ENCODE measurements at places on chromosomes 12 and 14.

GRCh38 chr12:34219046-34219770 is 196.9 kb downstream of the ALG10 start:
- no peak for DNase-seq

GRCh38 chr12:12032260-12032791 is 38.4 kb upstream of the BCL2L14 start:
- DNase-seq: no peak

DNA sequence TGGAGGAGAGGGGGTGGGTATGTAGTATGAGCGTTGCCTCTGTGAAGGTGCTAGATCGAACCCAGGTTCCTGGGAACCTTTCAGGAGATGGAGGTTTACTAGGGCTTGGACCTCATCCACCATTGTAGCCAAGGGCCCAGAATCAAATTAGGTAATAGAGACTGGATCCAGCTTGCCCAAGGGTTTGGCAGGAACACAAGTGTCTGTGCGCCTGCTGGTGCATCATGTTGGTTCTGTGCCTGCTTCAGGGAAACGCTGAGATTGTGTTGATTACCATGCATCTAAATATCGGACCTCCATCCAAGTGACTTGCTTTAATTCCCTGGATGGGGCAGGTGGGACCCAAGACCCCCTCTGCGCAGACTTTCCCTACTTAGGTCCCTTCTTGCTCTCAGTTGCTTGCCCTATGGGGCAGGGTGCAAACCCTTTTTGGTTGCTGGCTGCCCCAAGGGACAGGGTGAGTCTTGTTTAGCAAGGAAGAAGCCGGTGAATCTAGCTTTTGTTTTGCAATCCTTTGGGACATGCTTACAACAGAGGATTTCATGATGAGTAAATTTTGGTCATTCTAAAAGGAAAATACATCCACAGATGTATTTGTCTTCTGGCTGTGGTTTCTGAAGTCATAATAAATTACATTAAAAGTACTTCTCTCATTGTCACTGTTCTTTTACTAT is 189.8 kb upstream of the PRICKLE1 start:
- DNase-seq: no peak

GRCh38 chr14:50148799-50149198 is 32.4 kb upstream of the VCPKMT start:
- no peak for DNase-seq

GRCh38 chr12:46578190-46578982 is 205.8 kb upstream of the SLC38A2 start:
- no peak for DNase-seq

DNA sequence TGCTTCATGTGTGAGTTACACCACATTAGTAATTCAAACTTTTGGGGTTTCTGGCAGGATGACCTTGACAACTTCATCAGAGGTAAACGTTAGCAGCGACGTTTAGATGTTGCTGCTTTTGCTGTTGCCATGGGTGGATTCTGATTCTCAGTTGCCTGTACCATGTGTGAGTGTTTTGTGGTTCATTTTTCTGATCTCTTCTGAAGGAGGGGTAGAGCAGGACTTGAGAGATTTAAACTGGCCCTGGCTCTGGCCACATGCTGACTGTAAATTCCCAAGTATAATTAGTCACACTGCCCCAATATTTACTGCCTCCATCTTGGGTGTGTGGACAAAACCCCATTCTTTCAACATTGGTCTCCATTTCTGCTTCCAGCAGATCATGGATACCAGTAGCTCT is 110.4 kb downstream of the ETV6 start:
- no peak for DNase-seq

DNA sequence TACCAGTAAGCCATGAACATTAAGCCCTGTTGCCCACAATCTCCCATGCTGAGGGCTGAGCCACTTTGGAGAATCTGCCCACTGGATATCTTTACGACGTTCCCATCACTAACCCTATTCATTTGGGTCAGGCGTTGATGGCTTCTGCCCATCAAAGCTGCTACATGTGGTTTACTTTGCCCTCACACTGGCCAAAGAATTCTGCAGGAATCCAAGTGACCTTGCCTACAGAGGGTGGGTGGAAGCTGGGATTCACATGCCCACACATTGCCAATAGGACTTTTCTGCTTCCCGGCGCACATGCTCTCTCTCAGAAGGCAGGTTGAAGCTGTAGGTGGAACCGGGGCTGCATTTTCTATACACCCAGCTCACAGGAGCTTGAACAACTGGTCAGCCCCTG is 28.3 kb downstream of the OAS2 start:
- no peak for DNase-seq

DNA sequence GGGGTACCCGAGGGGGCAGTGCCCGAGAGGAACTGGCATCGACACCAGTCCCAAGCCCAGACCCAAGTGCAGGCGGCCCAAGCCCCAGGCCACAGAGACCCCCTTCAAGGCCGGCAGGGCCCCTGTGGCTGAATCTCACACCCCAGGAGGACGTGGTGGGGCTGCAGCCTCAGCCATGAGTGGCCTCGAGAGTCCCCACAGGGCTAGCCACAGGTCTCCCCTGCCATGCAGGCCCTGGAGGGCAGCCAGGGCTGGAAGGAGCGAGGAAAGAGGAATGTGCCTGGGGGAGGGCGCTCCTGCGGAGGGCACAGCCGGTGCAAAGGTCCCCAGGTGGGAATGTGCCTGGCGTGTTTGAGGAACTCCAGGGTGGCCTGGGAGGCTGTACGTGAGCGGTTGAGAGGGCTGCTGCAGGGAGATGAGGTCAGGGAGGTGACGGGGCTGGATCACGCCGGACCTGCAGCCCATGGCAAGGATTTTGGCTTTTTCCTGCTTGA is 86.1 kb downstream of the NCOR2 start:
- DNase-seq: no peak

- no peak for DNase-seq
Observed at GRCh38 chr12:118850244-118850825, 131.0 kb upstream of the SRRM4 start.

- no peak for DNase-seq
Observed at GRCh38 chr14:50410921-50411320, 14.2 kb upstream of the CDKL1 start.

- DNase-seq: no peak
Observed at GRCh38 chr14:24673059-24673458, 39.1 kb upstream of the GZMB start.

Measured in NCI-H1105 treated with DMSO at 0.1 percent for 48 hours (cell line).